T-helper 9 cell (primary cell): ENCODE measurements at places on chromosomes 11 and 22.

DNA sequence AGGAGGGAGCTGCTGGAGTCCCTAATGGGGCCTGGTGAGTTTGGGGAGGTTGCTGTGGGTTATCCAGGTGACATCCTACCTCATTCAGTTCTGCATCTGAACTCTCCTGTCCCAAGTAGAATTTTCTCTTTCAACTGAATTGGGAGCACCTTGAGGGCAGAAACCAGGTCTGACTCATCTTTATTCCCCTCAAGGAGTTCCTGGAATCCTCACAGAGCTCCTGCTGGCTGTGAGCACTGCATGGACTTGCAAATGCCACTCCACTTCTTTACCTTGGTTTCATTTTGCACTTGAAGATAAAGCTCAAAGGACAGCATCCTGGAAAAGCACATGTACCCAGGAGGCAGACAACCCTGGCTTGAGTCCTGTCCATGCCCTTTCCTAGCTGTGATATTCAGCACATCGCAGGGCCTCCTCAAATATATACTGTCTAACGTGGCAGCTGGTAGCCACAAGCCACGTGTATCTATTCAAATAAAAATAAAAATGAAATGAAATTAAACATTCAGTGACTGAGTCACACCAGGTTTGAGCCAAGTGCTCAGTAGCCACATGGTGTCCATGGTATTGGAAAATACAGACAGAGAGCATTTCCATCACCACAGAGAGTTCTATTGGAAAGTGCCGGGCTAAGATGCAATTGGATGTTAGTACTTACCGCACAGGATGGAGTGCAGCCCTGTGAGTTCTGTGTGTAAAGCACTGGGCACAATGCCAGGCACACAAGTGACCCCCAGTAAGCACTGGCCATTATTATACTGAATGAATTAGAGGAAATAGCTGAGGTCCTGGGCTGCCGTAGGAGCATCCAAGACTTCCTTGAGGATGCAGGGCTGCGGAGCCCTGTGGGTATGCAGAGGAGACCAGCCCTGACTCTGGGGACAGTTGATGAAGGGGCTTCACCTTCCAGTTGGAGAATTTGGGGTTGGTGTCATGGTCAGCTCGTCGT lies 149.0 kb downstream of the PKNOX2 start:
- DNase-seq: no peak

DNA sequence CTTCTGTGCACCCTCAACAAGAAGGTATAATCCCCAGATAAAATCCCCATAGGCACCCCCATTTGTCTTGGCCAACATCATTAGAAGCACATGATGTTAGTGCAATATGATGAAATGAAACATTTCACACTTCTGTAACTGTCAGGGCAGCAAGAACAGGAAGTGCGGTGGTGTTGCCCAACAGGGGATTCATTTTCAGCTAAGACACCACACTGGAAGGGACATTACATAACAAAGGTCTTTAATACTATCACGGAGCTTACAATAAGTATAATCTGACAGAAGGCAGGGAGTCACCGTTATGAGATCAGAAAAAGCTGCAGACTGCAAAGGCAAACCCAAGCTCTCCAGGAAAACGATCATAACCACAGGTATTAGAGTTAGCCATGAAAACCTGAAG lies 2.0 kb downstream of the OR52W1 start:
- DNase-seq: no peak

- no peak for DNase-seq
Measured at GRCh38 chr11:75520688-75521087, 5.1 kb downstream of the GDPD5 start.

- no peak for DNase-seq
Measured at GRCh38 chr11:11958403-11959231, 49.8 kb downstream of the DKK3 start.

DNA sequence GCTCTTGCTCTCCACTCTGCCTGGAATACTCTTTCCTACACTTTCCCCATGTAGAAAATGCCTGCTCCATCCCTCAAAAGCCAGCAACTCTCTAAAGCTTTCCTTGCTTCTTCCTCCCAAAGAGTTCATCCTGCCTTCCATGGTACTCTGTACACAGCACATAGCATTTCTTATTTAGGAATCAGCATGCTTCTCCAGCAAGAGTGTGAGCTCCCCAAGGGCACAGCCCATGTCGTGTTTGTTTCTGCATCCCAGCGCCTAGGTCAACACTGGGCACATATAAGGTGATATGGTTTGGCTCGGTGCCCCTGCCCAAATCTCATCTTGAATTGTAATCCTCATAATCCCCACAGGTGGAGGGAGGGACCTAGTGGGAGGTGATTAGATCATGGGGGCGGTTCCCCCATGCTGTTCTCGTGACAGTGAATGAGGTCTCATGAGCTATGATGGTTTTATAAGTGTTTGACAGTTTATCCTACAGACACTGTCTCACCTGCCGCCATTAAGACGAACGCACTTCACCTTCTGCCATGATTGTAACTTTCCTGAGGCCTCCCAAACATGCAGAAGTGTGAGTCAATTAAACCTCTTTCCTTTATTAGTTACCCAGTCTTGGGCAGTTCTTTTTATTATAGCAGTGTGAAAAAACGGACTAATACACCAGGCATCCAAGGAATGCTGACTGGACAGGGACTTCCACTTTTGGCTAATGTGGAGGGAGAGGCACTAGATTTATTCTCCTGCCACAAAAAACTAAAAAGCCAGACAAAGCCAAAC lies 8.2 kb downstream of the VPS37C start:
- no peak for DNase-seq

DNA sequence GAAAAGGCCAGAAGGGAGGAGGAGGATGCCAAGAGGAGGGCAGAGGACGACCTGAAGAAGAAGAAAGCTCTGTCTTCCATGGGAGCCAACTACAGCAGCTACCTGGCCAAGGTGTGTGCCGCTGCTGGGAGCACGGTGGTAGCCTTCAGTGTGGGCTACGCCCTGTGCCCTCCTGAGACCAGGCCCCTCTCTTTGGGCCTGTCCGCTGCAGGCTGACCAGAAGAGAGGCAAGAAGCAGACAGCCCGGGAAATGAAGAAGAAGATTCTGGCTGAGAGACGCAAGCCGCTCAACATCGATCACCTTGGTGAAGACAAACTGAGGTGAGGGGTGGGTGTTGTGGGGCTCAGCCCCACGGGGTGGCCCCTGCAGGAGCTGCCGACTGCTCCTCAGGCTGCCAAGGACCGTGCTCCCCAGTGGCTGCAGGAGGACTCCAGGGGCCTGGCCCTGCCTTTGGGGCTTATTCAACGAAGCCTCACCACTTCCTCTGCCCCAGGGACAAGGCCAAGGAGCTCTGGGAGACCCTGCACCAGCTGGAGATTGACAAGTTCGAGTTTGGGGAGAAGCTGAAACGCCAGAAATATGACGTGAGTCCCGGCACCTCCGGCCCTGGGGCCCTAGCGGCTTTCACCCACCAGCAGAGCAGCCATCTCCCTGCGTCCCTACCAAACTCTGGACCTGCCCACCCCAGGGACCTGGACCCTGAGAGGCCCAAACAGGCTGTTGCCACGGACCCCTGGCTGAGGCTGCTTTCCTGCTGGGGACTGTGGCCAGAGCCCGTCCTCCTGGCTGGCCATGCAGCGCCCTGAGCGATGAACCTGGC lies 12.6 kb upstream of the MRPL23 start:
- no peak for DNase-seq

GRCh38 chr11:19976281-19976941 lies 183.9 kb downstream of the DBX1 start:
- DNase-seq: no peak

DNA sequence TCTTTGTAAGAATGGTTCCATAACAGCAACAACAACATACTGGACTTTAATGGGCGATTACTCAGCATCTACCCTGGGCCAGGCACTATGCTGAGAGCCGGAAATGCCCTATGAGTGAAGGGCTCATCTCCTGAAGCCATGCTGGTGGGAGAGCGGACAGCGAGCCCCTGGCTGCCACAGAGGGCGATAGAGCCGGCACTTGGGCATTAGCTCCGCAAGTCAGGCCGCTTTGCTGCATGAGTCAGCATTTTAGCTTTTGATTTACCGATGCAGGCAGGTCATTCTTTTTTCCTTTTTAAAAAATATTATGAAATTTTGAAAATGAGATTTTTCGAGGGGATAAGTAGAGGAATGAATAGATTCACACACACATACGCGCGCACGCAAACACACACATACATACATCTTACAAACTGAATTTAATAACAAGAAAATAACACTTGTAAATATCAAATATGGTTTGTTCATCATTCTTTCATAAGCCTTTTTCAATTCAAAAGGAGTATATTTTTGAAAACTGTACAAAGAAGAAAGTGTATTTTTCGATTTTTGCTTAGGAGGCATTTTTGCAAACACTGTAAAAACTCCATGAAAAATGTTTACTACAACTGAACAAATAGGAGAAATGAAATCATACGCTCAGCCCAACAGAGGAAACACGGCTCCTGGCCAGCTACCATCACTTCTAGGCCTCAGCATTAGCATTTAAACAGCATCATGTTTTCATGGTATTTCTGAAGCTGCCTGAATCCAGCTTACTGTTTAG lies 667.3 kb downstream of the OPCML start:
- DNase-seq: no peak

GRCh38 chr11:95318498-95318897 lies 87.5 kb upstream of the SESN3 start:
- DNase-seq: no peak

GRCh38 chr22:46545086-46545792 lies 7.8 kb upstream of the CELSR1 start:
- DNase-seq: no peak

DNA sequence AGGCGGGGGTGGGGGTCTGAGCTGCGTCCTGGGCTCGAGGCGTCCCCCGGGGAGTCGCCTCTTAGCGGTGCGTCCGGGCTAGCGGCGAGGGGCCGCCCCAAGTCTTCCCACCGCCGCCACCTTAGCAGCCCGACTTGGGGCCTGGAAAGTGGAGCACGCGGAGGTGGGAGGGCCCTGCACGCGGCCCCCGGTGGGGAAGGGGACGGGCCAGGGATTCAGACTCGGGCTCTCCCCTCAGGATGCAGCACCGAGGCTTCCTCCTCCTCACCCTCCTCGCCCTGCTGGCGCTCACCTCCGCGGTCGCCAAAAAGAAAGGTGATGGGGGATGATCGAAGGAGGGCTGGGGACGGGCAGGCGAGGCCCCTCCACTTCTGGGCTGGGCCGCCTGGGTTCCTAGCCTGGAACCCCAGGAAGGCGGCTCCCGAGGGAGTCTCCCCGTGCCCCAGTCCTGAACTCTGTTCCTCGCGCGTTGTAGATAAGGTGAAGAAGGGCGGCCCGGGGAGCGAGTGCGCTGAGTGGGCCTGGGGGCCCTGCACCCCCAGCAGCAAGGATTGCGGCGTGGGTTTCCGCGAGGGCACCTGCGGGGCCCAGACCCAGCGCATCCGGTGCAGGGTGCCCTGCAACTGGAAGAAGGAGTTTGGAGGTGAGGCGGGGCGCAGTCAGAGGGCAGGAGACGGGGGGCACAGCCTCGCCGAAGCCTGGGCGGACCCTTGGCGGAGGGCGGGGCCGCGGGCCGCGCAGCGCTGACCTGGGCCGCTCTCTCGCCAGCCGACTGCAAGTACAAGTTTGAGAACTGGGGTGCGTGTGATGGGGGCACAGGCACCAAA lies 563 bp downstream of the MDK start:
- no peak for DNase-seq

GRCh38 chr22:24871611-24872205 lies 65.7 kb downstream of the SGSM1 start:
- DNase-seq: no peak
